ENCODE measurements at places on chromosomes 4 and X.

GRCh38 chr4:122855353-122855890 lies 28.8 kb downstream of the FGF2 start:
- no peak for DNase-seq

GRCh38 chr4:156970501-156971164 lies 966 bp downstream of the PDGFC start:
- DNase-seq = no peak

- no peak for DNase-seq
These were observed 123.5 kb upstream of the EMCN start for GRCh38 chr4:100641336-100641735.

DNA sequence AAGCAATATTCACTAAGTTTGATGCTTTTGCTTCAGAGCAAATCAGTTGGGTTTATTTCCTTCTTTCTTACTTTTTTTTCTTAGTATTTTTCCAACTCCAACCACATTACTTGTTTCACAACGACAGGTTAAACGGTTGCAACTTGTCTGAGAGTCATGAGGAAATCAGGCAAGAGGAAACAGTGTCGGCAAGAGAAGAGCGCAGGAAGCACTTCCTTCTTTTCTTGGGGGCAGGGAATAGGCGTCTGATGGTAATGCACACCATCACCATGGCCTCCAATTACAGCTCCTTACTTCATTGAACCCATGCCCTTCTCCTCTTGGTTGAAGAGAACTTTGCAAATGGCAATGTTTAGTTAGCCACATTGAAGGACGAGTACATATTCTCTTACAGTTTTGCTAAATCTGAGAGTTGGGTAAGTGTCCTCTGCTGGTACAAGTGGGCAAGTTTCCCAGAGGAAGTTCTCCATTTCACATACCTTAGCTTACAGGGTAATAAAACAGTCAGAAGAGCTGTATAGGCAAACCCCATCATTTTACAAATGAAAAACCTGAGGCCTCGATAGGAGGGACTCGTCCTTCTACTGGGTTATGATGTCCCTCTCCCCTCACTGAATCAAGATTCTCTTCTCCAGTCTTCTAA lies 8.3 kb upstream of the CXCL8 start:
- DNase-seq = no peak

GRCh38 chrX:83593634-83594294 lies 85.7 kb downstream of the POU3F4 start:
- no peak for DNase-seq
